CD14-positive monocyte (primary cell): ENCODE measurements at places on chromosomes 7 and 10.
A peak's percentile ranks its signal among the peaks of the same experiment; 100 is the strongest.

- no peak for DNase-seq
Measured at GRCh38 chr10:20573924-20574323, 323.2 kb downstream of the NEBL start.

DNA sequence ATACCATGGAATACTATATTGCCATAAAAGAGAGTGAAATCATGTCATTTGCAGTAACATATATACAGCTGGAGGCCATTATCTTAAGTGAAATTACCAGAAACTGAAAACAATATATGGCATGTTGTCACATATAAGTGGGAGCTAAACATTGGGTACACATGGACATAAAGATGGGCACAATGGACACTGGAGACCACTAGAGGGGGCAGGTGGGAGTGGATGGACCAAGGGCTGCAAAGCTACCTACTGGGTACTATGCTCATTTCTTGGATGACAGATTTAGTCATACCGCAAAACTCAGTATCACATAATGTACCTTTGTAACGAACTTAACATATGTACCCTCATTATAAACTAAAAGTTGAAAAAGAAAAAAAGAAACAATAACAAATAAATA, 1167.6 kb downstream of the NXPH1 start:
- DNase-seq: no peak

- DNase-seq: no peak
Measured at GRCh38 chr10:74851831-74852230, 25.4 kb downstream of the KAT6B start.

GRCh38 chr10:113221756-113222168, 271.7 kb downstream of the TCF7L2 start:
- peak; percentile 46 for DNase-seq

DNA sequence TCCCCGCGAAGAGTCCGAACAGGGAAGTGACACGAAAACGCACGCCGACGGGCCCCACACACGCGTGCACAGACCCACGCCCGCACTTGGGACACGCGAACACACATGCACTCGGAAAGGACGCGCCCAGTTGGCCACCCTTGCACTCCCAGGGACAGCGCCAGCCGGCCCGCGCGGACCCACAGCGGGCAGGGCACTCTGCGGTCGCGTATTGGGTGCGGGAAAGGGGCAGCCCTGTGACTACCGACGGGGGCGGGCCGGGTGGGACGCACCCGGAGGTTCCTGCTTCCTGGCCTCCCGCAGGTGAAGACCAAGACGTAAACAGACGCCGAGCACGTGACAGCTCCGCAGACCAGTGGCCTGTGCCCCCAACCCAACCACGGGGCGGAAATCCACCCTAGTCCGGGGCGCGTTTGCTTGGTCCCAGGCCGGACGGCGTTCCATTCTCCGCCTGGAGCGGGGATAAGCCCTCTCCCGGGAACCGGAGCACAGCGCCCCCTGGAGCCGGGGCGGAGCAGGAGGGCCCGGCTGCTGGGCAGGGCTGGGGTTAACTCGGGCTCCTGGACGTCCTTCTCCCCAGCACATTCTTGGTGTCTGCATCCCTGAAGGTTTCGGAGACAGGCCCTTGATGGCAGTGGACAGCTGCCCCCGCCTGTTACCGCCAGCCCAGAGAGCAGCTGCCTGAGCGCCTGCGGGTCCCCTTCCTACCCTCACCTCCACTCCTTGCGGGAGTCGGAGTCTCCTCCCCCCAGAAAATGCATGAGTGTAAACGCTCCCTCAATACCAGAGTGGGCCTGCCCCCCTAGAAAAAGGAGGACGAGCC, 2.0 kb upstream of the LZTS2 start:
- DNase-seq: peak; percentile 55

DNA sequence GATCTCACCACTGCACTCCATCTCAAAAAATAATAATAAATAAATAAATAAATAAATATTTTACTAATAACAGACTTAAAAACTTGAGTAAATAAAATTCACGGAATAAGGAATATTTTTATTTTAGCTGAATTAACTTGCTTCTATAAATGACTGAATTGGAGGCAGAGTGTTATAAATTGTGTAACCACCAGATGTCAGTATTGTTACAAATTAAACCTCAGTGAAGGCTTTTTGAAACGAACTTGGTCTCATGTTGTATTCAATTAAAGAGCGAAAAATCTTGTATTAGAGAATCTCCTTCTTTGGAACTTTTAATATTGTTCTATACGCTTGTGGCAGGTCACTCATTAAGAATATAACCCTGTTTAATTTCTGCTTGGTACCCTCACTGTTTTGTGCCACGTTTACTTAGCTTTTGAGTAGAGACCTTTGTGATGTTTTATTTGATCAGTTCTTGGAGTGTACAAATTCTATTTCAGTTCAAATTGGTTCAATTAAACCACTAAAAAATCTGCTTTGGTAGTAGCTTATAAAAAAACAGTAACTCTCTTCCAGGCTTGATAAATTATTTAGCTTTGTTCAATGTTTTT, 45.6 kb upstream of the SCIN start:
- DNase-seq: peak; percentile 56

DNA sequence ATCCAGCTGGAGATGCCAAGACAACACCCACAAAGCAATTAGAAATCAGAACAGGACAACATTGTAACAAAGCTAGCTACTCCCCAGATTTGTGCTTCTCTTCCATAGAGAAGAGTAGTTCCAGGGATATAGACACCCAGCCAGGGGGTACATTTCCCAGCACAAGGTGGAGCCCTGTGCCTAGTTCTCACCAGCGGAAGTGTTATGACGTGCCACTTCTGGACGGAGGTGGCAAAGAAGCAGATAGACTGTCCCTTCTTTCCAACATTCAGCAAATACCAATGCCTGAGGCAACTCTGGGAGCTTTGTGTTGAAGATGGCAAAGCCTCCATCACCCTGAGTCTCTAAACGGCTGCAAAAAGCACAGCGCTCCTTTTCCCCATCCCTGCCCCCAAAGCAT, 23.4 kb upstream of the GSAP start:
- no peak for DNase-seq

GRCh38 chr10:33799281-33799943, 464.9 kb upstream of the NRP1 start:
- no peak for DNase-seq

GRCh38 chr10:99888622-99889021, 106.2 kb downstream of the ABCC2 start:
- no peak for DNase-seq

DNA sequence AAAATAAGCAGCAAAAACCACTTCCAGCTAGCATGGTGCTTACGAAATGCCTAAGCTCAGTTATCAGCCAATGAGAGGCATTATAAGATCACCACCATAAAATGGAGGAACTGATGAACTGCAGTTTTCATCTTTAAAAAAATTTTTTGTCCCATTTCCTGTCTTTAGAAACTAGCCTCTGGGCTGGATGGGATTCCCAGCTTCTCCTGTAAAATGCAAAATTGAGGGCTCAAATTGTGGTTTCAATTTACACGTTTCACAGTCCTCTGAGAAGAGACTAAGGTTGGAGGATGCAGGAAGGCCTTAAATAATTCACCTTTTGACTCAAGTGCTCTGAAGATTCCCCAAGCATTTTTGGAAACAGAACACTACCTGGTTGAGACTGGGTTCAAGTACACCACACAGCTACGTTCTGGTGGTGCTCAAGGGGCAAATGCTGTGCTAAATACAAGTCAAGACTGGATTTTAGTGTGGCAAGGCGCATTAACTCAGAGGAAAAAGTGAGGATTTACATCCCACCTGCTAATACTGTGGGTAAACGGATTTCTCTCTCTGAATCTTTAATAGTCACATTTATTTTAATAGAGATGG, 951 bp downstream of the ZNF25 start:
- peak; percentile 44 for DNase-seq

DNA sequence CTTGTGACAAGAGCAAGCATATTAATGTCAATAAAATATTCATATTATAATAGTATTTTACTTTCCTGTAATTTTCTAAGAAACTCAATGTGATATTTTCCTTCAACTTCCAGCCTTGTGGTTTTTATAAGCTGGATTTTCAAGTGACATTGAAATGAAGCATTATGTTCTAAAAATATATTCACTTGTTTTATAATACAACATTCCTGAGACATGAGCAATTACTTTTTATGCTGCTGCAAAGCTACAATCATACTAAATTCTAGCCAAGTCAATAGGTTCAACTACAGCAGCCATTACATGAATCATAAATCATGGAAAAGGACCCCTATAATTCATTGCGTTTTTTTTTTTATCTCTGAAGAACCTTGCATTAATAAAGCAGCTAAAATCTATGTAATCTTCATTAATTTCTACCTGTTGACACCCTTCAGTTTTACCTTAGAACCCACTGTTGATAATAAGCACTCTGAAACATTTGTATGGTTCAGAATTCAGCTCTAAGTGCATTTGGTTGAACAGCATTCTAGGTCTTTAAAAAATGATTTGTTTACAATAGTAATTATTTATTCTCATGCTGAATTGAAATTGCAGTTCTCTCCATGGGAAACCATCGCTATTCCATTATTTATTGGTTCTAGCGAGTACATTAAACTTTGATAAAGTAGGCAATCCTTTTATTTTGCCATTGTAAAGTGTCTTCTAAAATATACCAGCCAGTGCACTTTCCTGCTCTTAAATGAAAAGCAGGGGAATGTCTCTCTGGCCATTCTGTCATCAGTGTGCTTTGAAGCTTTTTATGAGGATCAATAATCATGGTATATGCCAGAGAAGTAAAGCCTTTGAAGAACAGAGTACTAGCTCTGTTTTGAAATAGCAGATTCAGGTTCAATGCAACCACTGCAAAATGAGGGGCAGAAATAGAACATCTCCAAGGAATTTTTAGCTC, 132.6 kb downstream of the GNAT3 start:
- DNase-seq: no peak

GRCh38 chr10:86850481-86850880, 94.1 kb downstream of the BMPR1A start:
- no peak for DNase-seq

- no peak for DNase-seq
Measured at GRCh38 chr7:105751054-105751453, 125.3 kb downstream of the ATXN7L1 start.

- DNase-seq: no peak
Measured at GRCh38 chr10:4194231-4194630, 409.2 kb upstream of the KLF6 start.

DNA sequence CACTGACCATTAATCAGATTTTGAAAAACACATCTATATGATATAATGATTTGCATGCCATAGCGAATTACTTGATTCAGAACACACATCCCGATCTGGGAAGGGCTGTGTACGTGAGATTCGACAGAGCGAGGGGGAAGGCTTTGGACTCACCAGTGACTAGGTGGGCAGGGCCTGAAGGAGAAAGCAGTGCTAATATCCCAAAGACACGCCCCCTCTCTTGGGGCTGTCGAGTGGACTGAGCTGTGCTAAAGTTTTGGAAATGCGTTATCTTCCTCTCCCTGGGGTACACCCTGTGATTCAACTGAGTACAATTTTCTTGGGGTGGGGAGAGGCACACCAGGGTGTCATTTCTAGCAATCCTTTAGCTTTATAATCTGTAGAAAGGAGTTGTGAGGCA, 1.8 kb downstream of the LRRC17 start:
- no peak for DNase-seq

DNA sequence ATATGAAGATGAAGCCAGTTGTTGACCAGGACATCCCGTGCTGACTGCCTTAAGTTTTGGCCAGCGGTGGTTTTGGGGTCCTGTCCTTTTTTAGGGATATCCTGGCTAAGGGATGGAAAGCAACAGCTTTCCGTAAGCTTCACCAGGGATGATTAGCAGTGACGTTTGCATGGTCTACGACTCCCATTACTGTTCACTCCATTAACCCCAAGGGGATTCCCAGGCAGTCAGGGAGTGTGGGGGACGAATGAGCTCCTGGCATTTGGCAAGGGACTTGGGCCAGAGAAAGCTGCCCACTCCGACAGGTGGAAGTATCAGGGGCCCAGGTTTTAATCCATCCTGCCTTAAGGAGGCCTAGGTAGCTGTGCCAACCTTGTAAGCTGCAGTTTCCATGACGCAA, 66.8 kb downstream of the ITGB1 start:
- DNase-seq: no peak

DNA sequence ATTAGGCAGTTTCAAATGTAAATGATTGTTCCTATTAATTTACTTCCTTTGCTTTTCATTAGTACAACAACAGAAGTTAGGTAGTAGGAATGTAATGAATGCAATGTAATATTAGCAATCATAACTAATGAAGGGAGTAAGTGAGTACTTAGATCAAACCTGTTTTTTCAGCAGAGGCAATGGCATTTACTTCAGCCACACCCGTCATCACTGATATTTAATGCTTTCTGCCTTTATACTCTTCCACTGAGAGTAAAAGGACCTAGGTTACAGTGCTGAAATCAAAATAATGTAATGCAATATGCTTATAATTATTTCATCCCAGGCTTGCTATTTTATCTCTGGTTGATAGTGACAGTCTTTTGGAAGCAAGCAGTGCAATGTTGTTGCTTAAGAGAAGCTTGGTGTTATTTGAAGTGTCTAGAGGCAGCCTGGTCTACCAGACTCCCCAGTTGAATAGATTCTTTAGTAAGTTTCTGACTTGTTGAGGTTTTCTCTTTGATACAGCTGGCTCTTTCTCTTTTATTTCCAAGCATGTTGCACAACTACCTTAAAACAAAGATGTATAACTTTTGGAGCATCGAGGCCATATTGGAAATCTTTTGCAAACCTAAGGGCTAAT, 149.4 kb downstream of the RNLS start:
- no peak for DNase-seq

DNA sequence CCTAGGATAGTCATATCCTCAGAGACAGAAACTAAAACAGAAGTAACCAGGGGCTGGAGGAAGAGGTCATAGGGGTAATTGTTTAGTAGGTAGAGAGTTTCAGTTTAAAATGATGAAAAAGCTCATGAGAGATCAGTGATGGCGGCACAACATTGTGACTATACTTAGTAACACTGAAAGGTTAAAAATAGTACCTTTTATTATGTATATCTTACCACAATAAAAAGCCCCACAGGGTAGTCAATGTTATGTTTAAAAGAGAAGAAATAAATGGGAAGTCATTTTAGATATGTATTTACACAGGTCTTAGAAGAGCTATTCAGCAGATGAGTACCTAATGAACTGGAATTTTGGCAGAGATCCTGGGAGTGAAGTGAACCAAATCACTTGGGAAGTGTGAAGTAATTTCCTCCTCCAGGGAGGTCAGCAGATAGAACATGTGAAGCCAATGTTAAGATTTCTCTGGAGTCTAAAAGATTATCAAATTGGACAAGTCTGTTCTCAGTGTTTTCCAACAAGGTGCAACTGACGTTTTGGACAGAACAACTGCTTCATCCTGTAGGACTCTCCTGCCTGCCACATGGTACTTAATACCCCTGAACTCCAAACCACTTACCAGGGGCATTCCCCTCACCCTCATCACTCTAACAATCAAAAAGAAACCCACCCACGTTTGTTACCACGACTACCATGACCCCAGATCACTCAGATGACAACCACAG, 6.4 kb downstream of the CDCA7L start:
- no peak for DNase-seq

DNA sequence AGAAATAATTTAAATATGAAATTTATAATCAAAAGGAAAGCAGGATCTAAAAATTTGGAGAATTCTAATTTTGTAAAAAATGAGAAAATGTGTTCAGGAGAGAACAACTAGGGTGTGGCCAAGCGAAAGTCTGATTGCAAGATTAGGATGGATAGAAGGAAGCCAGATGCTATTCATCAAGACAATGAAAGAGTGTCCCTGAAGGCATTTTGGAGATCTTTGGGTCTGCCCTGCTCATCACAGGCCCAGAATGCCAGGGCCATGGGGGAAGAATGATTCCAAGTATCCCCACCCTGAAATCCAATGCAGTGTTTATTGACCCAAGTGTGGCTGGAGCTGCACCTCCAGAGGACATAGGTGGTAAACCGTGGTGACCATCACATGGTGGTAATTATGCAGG, 724.0 kb upstream of the FZD8 start:
- DNase-seq: no peak

GRCh38 chr7:99525713-99526440, 21.4 kb downstream of the ZKSCAN5 start:
- no peak for DNase-seq
